NCI-H69 (cell line): ENCODE measurements at places on chromosomes 13 and 19.

DNA sequence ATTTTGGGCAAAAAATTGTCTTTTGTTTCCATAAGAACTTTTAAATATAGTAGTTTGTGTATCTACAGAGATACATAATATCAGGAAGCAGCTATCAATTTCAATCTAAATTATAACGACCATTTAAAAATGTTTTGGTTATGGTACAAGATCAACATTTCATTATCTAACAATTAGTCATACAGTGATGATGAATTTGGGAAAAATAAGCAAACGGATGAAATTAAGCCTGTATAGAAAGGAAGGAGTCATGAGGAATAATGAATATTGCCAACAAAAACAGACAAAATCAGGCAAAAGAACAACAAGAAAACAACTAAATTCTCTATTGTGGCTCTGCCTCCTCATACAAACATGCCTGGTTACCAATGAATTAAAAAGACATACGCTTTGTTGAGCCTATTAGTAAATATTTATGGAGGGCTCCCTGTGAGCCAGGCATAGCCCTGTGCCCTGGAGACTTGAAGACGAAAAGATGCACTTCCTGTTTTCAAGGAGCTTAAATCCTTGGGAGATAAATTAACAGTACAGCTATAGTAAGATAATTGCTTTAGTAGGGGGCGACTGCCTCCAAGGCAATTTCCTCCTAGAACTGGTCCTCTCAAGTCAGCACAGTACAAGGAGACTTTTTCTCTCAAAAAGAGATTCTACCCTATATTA lies 73.0 kb downstream of the NALCN start:
- DNase-seq, result no peak

DNA sequence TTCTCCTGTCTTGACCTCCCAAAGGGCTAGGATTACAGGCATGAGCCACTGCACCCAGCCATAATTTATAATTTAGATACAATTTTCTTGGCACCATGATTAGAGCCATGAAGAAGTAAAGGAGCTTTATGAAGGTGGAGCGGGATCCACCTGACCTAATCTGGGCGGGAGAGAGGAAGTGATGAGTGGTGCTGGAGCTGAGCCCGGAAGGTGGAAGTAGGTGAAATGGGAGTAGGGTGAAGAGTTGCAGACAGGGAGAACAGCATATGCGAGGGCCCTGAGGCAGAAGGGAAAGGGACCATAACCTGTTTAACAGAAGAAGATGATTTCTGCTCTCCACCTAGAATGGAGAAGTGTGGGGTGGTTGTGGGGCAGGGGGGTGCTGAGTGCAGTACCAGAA lies 4.2 kb downstream of the BLOC1S3 start:
- DNase-seq, result no peak

DNA sequence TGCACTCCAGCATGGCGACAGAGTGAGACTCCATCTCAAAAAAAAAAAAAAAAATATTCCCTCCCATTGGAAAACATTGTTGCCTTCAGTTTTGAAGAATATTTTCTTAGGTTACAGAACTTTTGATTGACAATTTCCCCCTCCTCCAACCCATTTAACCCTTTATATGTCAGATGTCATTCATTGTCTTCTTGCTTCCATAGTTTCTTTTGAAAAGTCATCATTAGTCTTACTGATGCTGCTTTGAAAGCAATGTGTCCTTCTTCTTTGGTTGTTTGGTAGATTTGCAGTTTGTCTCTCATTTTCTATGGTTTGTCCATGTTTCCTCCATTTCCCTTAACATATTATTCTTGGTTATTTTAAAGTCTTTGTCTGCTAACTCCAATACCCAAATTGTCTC lies 25.4 kb downstream of the ZNF558 start:
- no peak for DNase-seq

DNA sequence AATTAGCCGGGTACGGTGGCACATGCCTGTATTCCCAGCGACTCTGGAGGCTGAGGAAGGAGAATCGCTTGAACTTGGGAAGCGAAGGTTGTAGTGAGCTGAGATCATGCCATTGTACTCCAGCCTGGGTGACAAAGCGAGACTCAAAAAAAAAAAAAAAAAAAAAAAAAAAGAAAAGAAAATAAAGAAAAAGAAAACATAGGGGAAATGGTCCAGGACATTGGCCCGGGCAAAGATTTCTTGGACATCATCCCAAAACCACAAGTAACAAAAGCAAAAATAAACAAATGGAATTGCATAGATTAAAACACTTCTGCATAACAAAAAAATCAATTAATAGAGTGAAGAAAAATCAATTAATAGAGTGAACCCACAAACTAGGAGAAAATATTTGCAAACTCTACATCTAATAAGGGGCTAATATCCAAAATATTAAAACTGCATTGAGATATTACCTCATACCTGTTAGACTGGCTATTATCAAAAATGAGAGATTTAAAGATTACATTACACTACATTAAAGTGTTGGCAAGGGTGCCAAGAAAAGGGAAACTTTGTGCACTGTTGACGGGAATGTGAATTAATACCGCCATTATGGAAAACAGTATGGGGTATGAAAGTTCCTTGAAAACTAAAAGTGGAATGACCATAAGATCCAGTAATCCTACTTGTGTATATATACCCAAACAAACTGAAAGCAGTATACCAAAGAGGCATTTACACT lies 18.5 kb upstream of the ABCC4 start:
- no peak for DNase-seq

DNA sequence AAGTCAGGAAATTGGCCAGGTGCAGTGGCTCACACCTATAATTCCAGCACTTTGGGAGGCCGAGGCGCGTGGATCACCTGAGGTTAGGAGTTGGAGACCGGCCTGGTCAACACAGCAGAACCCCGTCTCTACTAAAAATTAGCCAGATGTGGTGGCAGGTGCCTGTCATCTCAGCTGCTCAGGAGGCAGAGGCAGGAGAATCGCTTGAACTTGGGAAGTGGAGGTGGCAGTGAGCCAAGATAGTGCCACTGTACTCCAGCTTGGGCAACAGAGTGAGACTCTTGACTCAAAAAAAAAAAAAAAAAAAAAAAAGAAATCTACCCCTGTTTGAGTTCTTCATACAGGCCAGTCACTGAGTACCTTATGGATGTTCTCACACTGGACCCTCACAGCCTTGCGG lies 42.0 kb downstream of the SLC15A1 start:
- DNase-seq, result no peak

- DNase-seq, result no peak
Measured at GRCh38 chr19:16141043-16141442, 2.4 kb upstream of the HSH2D start.

GRCh38 chr19:50835785-50836542 lies 2.6 kb upstream of the KLK15 start:
- DNase-seq, result peak; percentile 87

DNA sequence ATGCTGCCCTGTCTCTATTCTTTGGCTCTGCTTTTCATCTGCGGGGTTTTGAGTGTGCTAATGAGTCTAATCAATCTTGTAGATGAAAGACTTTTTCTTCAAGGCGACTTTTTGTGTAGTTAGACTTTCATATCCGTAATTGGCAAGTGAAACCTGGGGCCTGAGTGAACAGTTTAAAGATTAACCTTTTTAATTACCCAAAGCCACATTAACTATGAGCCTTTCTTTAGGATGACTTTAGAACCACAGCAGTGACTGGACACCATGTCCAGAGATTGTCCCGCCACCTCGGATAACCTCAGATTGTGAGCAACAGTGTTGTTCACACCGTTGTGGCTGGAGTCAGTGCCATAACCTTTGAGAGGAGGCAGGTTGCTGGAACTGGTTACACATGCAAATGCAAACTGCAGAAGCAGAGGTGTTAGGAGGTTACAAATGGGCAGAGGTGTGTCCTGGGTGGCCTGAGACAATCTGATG lies 58.7 kb downstream of the SIAH3 start:
- no peak for DNase-seq

DNA sequence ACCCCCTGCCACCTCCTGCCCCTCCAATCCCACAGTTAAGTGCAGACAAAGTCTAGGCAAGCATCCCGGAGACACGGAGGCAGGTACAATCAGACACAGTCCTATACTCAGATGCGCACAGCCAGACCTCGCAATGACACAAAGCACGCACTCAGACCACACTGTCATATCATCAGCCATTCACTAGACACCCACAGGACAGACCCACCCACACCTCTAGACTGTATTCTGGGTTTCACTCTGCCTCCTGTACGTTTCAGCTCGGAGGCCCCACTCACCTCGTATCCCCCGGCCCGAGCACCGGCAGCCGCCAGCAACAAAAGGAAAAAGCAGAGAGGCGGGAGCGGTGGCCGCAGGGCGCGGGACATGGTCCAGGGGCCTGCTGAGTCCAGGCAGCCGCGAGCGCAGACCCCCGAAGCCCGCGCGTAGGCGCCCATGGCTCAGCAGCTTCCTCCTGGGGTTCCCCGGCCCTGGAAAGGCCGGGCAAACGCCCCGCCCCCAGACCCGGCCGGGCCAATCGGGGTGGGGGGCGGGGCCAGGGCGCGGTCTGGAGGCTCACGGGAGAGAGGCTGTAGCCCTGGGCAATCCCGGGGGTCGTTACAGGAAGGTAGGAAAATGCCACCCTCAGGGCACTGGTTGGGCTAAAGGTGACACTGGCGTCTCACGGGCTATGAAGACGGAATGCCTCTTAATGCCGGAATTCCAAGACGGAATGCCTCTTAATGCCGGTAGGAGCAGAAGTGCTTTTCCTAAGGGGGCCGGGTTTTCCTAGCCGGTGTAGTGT lies at the start of the genes MAN2B1 and WDR83:
TSS of gene MAN2B1 (minus strand) at position 478 of the 784 bp plus-strand sequence. CDS start at position 437, 41 bp downstream.
TSS of gene WDR83 (plus strand) at position 543 of the 784 bp plus-strand sequence. CDS start 2,984 bp downstream, outside the sequence.
- DNase-seq, result peak; percentile 91
